Stimulated activated CD8-positive, alpha-beta memory T cell treated with anti-CD3 and anti-CD28 coated beads, Interleukin-2, amount 100 ng/mL, for 1 hour (primary cell): ENCODE measurements at places on chromosomes 12 and 14.
A peak's percentile ranks its signal among the peaks of the same experiment; 100 is the strongest.

DNA sequence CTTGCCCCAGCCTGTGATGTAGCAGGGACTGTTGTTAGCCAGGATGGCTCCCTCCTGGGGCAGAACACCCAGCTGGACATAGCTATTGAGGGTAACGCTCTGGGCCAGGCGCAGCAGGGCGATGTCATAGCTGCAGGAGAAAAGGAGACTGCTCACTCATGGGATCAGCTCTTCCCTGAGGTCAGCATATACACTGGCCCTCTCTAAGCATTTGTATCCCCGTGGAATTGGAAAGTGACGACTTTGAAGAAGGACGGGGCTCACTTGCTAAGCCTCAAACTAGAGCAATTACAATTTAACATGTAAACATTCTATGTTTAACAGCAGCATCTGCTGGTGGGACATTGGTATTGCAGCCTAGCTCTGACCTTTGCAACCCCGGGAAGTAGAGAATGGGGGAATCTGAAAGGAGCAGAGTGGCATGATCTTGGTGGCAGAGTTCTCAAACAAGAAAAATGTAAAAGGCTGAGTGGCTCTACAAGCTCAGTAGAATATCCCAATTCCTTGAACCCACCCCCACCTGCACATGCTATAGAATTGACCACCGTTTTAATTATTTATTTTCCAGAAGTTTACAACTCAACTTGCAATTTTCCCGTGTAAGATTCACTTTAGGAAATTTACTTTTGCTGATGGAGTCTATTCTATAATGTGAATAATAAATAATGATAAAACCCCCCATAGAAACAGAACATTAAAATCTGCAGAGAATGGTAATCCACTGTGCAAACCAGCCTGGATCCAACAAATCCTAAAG lies 5.0 kb downstream of the CELA1 start:
- DNase-seq, result peak; percentile 54

DNA sequence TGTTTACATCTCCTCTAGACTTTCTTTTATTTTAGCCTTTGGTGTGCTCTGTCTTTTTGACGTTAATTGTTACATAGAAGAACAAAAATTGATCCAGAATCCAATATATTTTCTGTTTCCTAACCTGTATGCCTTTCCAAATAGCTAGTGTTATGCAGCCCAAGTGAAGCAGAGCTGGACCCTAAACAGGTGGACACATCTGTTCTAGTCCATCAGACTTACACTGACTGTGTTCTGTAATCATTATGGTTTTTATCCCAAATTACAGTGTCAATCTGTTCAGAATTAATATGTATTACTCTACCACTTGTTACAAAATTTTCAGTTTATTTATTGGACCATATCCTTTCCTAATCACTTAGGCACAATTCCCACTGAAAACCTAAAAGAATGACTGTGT lies 176.8 kb upstream of the FOXG1 start:
- no peak for DNase-seq

GRCh38 chr14:85415015-85415712 lies 114.8 kb upstream of the FLRT2 start:
- no peak for DNase-seq

DNA sequence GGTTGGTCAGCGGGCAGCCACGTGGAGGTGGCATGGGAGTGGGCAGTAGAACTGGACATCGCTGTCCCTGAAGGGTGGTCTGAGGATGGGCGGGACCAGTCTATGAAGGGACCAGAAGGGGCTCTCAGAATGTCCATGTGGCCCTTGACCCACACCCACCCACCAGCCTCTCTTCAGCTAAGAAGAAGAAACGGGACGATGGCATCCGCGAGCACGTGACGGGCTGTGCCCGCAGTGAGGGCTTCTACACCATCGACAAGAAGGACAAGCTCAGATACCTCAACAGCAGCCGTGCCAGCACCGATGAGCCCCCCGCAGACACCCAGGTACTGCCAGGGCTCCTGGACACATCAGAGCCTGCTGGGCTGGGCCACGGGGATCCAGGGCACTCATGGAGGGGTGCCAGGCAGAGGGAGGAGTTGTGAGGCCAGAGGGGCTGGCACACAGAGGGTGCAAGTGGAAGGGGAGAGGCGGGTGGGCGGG lies 21.3 kb downstream of the SETD1B start:
- DNase-seq, result no peak

- no peak for DNase-seq
Observed at GRCh38 chr14:72901361-72901760, 7.5 kb upstream of the DPF3 start.

DNA sequence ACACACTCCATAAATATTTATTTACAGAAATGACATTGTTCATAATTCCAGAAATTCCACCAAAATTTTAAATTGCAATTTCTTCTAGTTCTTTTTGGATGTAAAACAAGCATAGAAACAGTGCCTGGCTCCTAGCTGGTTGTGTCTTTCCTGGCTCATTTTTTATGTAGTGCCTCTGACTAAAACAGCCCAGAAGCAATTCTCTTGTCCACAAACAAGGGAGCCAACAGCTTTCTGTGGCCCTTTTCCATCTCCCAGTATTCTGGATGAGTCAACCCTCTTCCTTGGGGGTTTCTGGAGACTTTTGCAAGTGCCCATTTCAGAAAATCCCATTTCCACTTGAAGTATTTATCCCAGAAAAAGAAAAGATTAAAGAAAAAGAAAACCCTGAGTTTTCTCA lies 141.4 kb downstream of the PHLDA1 start:
- DNase-seq, result no peak

- no peak for DNase-seq
Observed at GRCh38 chr12:81533054-81533453, 226.1 kb downstream of the PPFIA2 start.

DNA sequence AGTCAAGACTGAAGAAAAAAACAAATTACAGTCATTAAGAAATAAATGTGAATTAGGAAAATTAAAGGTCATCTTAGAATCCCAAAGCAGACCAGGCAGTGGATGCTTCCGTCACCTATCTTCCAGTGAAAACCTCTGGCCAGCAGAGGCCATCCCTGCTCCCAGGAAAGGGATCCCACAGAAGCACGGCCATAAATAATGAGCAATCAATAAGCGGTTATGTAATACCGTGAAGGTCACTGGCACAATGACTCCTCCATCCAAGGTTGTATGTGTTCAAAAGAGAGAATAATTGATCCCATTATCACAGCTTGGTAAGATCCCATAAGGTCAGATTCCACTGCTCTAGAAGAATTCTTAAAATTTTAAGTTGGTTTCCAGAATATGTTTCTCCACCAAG lies 85.7 kb downstream of the PPP2R5E start:
- no peak for DNase-seq

- no peak for DNase-seq
Observed at GRCh38 chr14:96197969-96198368, 6.7 kb upstream of the BDKRB2 start.

DNA sequence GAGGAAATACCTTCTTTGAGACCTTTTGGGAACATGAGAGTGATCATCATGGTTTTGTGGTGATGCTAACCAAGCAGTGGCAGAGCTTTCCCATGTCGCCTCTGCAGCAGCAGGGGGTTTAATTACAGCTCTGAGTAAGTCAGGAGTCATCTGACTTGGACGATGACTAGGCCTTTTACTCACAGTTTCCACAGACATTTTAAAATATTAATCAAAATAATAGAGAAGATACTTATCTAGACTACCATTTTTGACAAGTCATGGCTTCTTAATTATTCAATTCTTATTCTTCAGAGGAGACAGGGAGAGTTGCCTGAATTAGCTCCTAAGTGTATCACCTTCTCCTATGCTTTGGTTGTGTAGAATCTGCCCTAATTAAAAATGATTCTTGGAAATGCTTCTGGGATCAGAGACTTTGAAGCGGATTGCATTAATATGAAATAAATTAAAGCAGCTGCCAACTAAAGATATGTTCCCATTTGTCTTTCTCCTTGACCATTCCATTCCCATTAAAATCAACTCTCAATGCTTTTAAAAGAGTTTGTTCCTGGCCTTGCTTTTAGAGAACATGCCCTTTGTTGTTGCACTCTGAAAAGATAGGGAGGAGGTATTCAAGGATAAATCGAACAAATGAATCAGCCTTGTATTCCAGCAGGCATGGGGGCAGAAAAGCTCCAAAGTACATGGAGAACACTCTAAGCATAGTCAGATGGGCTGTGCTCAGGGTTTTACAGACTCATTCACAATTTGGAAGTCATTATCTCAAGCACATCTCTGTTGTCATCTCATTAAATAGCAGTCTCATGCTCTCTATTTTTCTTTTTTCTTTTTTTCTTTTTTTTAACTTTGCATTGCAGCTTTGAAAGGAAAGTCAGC lies 7.7 kb upstream of the IFNG-AS1 start:
- no peak for DNase-seq

DNA sequence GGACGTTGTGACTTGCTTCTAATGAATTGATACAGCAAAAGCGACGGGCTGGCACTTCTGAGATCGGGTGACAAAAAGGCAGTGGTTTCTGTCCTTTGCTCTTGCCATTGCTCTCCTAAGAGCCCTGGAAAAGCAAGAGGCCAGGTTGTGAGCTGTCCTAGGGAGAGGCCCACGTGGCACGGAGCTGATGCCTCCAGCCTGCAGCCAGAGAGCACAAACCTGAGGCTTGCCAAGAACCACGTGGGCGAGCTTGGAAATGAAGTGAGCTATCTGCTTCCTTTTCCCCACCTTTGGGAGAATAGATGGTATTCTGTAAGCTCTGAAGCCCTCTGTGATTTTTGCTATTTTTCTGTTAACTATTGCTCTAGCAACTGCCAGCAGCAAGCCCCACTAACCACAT lies 26.4 kb upstream of the NOS1 start:
- no peak for DNase-seq

- DNase-seq, result no peak
Observed at GRCh38 chr12:120817559-120818330, 86.4 kb downstream of the SPPL3 start.

GRCh38 chr12:41074473-41074769 lies 113.7 kb upstream of the PDZRN4 start:
- DNase-seq, result no peak

DNA sequence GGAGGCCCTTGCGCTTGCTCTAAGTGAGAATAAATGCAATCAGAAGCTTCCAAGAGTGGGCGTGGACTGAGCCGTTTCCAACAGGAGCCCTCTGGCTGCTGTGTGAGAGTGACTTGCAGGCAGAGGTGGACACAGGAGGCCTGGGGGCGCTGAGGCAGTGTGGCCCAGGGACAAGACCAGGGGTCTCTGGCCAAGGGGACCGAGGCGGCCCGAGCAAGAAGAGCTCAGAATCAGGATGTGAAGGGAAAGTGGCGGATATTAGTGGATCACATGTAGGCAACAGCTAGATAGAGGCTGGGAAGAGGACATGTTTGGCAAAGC lies 8.6 kb downstream of the RIMBP2 start:
- no peak for DNase-seq

DNA sequence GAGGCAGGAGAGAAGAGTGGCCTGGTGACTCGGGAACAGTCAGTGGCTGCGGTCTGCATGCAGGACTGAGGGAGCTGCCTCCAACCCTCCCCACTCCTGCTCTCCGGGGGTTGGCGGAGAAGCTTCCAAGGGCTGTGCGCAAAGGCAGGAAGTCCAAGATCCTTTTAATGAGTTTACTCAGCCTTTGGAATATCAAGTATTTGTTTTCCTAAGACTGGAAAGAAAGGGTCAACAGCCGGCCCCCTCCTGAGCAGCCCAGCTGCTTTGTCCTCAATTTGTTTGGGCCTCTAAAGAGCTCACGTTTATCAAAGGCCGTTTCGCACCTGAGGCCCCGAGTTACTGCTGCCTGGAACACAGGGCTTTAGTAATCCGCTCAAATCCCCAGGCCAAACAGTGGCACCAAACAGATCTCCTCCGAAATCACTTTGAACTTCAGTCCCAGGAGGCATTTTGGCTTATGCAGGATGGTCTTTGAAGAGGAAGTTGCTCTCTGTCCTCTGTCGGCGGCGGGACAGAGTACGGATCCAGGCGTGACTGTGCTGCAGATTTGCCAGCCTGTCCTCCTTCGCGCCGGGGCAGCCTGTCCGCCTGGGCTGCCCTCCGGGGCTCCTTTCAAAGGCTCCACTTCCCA lies 117.2 kb upstream of the FZD10 start:
- no peak for DNase-seq

DNA sequence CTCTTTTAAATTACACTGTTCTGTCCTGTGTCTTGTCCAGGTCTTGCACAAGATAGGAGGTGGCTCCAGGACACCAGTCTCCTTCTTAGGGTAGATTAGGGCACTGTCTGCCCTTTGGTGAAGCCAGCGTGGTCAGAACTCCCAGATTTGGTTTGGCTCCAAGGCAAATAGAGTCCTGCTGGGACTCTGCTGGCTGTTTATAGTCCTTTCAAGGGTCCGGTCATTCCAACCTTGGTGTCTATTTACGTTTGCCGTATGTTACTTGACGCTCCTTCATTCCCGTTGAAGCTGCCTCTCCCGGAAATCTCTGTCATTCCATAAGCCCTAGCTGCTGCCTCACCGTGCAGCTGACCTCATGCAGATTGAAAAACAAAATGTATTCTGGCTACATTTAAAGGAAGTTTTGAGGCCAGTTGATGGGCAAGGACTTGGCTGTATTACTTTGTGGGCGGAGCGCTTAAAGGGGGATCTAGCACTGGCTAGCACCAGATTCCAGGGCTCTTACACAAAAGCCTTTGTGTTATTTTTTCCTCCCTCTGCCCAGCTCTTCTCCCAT lies 180.6 kb downstream of the AKAP6 start:
- DNase-seq, result no peak

DNA sequence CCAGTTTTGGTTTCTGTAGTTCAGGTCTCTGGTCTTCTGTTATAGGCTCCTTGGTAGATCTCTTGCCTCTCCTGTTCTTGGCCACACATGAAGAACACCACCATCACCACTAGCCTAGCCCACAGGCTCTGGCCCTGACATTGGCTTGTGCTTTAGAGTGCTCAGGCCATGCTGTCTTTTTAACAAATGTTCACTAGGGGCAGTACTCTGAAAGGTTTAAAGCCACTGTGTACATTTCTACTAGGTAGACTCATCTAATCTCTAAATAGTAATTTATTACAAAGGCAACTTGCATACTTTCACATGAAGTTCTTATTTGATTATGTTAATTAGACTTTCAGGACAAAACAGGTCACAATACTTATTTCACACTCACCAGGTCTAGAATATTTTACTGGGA lies 38.3 kb downstream of the PDE6H start:
- DNase-seq, result no peak

- peak; percentile 33 for DNase-seq
Observed at GRCh38 chr12:49288412-49288853, 6.5 kb upstream of the PRPH start.

DNA sequence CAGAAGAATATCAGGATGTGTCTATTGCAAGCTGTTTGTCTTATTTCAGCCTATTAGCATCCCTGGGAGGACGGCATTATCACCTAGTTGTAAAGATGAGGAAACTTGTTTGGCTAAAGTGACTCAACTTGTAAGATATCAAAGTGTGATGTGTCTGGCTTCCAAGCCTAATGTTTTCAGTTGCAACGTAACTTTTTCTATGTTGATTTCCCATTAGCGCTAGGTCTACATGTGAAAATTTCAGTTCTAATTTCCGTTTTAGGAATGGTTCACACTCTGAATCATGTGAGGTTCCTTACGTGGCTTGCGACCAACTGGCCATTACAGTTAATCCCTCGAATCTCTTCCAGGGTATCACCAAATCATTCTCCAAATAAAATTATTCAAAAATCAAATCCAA lies 58.0 kb downstream of the LLPH start:
- DNase-seq, result no peak

GRCh38 chr14:90384543-90384911 lies 12.3 kb upstream of the CALM1 start:
- no peak for DNase-seq

- no peak for DNase-seq
Observed at GRCh38 chr12:13945236-13945635, 36.2 kb downstream of the GRIN2B start.
